ENCODE measurements at places on chromosomes 2 and 18.

DNA sequence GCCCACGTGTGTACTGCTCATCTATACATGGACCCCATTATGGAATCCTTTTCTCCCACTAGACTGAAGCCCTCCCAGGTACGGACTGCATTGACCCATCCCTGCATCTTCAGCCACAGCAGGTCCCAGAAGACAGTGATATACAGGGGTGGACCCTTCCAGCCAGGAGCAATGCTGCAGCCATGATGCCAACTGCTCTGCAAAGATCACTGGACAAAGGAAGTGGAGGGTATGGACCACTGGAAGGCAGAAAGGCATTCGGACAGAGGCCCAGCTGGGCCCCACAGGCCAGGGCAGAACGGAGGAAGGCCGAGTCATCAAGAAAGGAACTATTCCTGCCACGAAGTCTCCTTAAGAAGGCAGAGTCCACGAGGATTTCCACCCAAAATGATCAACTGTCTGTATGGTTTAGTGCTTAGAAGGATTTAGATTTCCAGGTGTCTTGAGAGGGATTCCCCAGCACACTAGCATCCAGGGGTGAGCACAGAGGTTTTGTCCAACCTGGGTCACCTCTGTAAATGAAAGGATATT, 93.4 kb downstream of the TWIST2 start:
- no peaks in the 10 kb centered on the region for H3K27me3 ChIP-seq
- H3K36me3 ChIP-seq: no peaks in the 10 kb centered on the region
- H3K4me3 ChIP-seq: no peak overlapping the region
- no peak overlapping the region for H3K27ac ChIP-seq
- H3K4me1 ChIP-seq: no peaks in the 10 kb centered on the region
- DNase-seq: no peak

GRCh38 chr2:98761909-98762308, 31.0 kb upstream of the MGAT4A start:
- no peak for DNase-seq
- H3K27me3 ChIP-seq: no peaks in the 10 kb centered on the region
- H3K4me3 ChIP-seq: no peak overlapping the region
- H3K27ac ChIP-seq: peak overlapping the region; percentile 30
- peaks cover 56% of the 10 kb centered on the region for H3K4me1 ChIP-seq

DNA sequence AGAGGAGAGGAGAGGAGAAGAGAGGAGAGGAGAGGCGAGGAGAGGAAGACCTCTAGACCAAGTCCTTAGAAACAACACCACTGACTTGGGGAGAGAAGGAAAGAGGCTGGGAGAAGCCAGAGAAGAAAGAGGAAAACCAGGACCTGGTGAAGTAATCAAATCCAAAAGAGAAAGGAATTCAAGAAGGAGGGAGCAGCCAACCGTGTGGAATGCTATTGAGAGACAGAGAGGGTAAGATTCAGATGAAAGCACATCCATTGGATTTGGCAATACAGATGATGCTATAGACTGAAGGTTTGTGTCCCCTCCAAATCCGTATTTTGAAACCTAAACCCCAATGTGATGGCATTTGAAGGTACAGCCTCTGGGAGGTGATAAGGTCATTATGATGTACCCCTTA, 50.7 kb downstream of the GALNT14 start:
- H3K4me1 ChIP-seq: no peaks in the 10 kb centered on the region
- H3K4me3 ChIP-seq: no peak overlapping the region
- H3K36me3 ChIP-seq: no peaks in the 10 kb centered on the region

GRCh38 chr2:226048611-226049010, 649.1 kb downstream of the NYAP2 start:
- no peaks in the 10 kb centered on the region for H3K4me1 ChIP-seq
- no peak for DNase-seq
- no peak overlapping the region for H3K4me3 ChIP-seq
- no peaks in the 10 kb centered on the region for H3K27me3 ChIP-seq
- H3K36me3 ChIP-seq: no peaks in the 10 kb centered on the region

DNA sequence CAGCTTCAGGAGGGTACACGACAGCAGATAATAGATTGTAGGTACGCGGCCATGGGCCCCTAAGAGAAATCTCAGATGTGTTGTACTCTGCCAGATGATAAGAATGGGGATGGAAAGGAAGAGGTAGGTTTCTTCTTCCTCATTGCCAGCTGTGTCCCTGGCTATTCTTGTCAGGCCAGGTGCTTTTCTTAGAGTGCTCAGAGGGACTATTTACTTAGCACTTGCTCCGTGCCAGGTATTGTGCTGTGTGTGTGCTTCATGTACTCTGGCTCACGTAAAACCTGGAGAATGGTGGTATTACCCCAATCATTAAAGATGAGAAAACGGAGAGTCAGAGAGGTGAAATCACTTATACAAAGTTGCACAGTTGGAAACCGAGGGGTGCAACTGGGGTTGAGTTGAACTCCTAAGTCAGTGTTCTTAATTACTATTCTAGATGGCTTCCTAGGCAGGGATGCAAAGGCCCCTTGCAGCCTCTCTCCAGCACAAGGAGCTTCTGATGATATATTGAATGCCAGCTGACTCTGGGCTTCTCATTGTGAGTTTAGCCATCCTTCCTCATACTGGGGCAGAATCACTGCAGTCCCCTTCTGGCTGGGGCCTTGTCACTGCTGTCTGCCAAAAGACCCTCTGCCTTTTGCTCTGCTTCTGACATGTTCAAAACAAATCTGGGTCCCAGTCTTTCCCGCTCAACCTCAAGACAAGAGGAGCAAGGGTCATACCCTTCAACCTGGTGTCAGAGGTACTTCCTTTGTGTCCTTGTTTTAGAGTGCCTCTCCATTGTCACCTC, 60.7 kb downstream of the LYPD1 start:
- no peak for DNase-seq
- H3K4me3 ChIP-seq: no peak overlapping the region
- no peak overlapping the region for H3K27ac ChIP-seq
- H3K27me3 ChIP-seq: no peaks in the 10 kb centered on the region
- no peaks in the 10 kb centered on the region for H3K4me1 ChIP-seq

GRCh38 chr2:160022162-160022561, 40.3 kb downstream of the PLA2R1 start:
- no peak overlapping the region for H3K4me3 ChIP-seq
- no peak overlapping the region for H3K27ac ChIP-seq
- H3K4me1 ChIP-seq: no peaks in the 10 kb centered on the region

- no peaks in the 10 kb centered on the region for H3K27me3 ChIP-seq
- no peaks in the 10 kb centered on the region for H3K4me1 ChIP-seq
- no peaks in the 10 kb centered on the region for H3K36me3 ChIP-seq
- no peak for DNase-seq
Measured at GRCh38 chr18:71116535-71116934, 827.7 kb downstream of the SOCS6 start.

DNA sequence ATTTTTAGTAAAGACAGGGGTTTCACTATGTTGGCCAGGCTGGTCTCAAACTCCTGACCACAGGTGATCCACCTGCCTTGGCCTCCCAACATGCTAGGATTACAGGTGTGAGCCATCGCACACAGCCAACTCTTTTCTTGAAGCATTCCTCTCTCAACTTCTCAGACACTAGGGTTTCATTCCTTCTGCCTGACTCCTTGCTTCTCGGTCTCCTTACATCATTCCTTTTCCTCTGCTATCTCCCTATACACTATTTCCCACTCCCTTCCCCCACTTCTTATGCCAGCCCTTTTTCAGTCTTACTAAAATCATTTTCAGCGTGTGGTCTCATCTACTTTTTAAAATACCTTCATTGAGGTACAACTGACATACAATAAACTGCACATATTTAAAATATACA, 6.1 kb downstream of the SOS1 start:
- H3K4me1 ChIP-seq: peaks cover 24% of the 10 kb centered on the region
- H3K27me3 ChIP-seq: no peaks in the 10 kb centered on the region
- H3K4me3 ChIP-seq: no peak overlapping the region
- H3K27ac ChIP-seq: no peak overlapping the region
- no peak for DNase-seq
- peaks cover 12% of the 10 kb centered on the region for H3K36me3 ChIP-seq

DNA sequence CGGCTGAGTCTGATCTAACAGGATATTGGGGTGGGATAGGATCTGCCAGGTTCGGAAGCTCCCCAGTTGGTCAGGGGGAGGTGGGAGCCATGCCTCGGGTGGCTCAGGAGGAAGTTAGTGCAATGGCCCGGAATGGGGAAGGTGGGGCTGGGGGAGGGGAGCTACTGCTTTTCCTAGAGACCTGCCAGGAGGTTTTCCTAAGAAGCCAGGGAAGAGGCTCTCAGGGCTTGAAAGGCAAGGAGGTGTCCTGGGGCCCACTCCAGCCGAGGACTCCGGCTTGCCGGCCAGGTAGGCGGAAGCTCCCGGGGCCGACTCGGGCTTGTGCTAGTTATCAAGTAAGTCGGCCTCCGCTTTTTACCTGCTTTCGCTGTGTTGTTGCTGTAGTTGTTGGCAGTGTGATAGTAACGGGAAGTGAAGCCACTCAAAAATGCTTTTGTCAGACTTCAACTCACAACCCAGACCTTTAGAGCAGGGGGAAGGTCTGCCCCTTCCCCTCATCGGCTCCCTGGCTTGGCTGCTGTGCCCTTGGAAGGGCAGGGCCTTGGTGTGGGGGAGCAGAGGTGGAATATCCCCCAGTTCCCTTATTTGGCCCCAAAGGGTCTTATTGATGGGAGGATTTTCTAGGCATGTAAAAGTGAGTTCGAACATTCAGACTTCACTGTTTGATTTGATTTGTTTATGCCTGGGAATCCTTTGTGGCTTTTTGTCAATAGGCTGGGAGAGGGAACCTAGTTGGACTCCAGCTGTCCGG, 5.4 kb downstream of the GDF7 start:
- H3K27me3 ChIP-seq: peaks cover 21% of the 10 kb centered on the region
- H3K4me1 ChIP-seq: peaks cover 8% of the 10 kb centered on the region
- no peaks in the 10 kb centered on the region for H3K36me3 ChIP-seq
- H3K4me3 ChIP-seq: no peak overlapping the region
- H3K27ac ChIP-seq: no peak overlapping the region

DNA sequence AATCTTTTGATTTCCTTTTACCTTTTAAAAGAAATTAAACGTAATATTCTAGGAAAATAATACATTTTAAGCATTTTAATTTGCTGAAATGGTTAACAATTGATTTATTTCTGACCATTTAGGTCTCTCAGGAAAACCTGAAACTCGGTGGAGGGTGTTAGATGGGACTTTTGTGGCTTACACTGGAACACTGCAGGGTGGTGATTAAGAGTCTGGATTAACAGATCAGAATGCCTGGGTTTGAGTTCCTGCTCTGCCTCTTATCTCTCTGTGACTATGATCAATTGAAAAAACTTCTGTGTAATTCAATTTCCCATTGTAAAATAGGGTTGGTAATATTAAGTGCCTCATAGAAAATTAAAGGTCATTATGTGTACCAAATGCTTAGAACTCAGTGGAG, 168.7 kb downstream of the UBE2E3 start:
- H3K4me3 ChIP-seq: no peak overlapping the region
- no peaks in the 10 kb centered on the region for H3K36me3 ChIP-seq
- no peak for DNase-seq
- H3K4me1 ChIP-seq: peaks cover 11% of the 10 kb centered on the region
- no peaks in the 10 kb centered on the region for H3K27me3 ChIP-seq
